ENCODE measurements at places on chromosomes 2 and 18. TPM values are rescaled to one million over a fixed set of nuclear protein-coding genes. Genes with fewer than 3 reads are reported as not detected.

CPS1 gene
- total RNA-seq = 1.3 TPM

PIEZO2 gene
- not detected for total RNA-seq

EPHA4 gene
- total RNA-seq = 13.8 TPM

TMEM169 gene
- total RNA-seq = 1.5 TPM

CTNNA2 gene
- not detected for total RNA-seq

TUBB8B gene
- 0.22 TPM for total RNA-seq

EMILIN1 gene
- 0.93 TPM for total RNA-seq

FAM210A gene
- total RNA-seq = 58.8 TPM

C2orf66 gene
- total RNA-seq = 0.43 TPM

- ATAC-seq = no peak
Measured at GRCh38 chr18:8537400-8537799, 71.8 kb upstream of the RAB12 start.

DNA sequence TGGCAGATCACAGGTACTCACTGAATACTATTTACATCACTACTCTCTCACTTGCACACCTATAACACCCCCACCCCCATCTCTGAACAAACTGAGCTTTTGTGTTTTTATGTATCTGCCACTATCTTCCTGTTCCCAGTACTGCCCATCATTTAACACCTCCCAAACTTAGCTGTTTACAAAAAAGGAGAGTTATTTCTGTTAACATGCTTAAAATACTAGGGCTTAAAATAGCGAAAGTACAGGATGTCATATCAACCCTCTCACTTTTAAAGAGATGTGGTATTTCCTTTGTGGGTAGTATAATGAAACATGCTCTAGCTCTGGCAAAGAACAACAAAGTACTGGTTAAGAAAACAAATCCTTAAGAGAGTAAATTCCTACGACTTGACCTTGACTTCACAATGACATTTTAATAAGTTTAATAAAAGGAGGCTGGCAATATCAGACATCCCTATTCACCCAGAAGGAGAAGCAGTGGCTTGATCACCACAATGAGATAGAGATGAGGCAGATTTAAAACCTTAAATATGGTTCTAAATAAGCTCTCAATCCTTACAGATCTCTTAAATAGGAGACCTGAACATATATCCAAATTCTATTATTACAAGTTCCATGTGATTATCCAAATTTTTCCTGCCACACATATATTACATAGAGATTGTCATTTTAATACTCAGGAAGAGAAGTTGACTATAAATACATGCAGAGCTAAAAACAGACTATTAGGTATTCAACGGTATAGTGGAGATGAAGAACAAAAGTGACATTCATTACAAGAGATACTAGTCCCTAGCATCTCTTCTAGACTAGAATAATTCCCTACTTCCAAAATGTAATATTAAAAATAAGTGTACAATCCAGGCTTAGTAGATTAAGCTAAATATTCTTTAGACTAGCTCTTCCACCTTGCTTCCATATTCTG is 36.9 kb downstream of the TRAK2 start:
- peak; percentile 88 for ATAC-seq

- ATAC-seq = no peak
Measured at GRCh38 chr2:217861334-217861877, 141.4 kb downstream of the TNS1 start.

DNA sequence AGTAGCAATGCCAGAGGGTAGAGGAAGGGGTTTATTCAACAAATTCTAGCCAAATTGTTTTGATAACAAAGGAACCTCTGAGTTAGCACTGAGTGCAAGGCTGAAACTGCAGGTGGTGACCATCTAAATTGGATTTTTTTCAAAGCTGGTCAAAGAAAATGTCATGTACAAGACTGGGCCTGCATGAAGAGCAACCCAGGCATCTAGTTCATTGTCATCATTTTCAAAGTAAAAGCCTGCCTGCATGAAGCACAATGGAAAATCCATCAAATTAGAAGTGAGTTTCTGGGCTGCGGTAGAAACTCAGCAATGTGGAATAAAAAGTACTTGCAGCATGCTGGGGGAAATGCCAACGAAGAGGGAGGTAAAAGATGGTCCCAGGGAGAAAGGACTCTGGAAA is 80.8 kb upstream of the PPP1CB start:
- no peak for ATAC-seq

GRCh38 chr2:149597668-149598326 is 10.2 kb upstream of the MMADHC start:
- peak; percentile 99 for ATAC-seq

DNA sequence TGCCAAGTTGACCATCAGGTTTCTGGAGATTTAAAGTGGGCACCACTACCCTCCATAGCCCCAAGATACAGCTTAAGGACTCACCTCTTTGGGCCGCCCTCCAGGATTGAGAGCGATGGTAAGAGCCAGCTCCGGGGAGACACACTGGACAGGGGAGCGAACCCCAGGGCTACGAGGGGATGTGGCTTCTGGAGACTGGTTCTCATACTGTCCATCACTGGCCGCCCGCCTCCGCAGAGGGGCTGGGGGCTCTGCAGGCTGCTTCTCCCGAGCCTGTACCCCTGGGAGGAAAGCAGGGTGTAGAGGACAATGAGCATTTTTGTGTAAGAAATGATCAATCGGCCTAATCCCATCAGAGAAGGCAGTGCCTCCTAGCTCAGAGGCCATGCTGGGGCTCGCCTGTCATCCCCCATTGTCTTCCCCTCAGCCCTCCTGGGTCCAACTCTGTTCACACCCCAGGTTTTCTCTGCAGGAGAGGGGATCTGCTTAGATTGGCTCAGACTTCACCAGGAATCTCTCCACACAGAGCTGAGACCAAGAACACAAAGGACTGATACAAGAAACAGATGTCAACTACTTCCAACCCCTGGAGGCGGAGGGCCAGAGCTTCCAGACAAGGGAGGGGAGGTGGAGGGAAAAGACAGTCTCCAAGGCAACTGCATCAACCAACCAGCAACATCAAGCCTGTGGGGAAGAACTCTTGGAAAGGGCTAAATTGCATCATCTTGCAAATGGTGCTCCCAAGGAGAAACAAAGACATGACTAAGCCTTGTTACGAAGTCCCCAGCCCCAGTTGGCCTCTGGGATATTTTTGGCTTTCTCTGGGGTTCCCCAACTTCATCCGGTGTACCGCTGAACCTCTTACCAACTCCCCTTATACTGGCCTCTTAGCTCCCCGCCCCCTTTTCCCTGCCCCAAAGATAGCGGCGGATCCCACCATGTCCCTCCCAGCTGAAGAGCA is 166.6 kb downstream of the TNS1 start:
- ATAC-seq = no peak

DNA sequence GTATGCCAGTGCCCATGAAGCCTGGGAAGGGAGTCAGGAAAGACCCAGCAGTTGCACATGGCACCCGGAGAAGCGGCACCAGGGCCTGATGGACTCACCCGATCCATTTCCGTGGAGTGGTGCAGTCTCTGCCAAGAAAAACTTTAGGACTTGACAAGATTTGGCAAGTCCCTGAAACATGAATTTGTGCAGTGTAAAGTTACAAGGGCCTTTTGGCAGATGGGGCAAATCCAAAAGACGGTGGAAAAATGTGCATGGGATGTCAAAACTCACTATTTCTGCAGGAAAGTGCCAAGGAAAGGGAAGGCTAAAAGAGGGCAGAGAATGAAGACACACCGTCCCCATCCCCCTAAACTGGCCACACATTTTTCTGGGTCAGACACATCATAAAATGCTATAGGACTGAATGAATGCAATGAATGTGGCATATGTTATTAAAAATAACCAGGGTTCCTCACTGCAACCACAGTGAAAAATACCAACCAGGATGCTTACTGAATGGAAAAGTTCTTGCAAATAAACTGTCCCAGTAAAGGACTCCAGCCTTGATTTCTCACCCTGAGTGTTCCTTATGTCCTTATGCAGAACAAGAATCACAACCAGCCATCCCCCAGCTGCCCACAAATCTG is 173.5 kb upstream of the SIX2 start:
- no peak for ATAC-seq

DNA sequence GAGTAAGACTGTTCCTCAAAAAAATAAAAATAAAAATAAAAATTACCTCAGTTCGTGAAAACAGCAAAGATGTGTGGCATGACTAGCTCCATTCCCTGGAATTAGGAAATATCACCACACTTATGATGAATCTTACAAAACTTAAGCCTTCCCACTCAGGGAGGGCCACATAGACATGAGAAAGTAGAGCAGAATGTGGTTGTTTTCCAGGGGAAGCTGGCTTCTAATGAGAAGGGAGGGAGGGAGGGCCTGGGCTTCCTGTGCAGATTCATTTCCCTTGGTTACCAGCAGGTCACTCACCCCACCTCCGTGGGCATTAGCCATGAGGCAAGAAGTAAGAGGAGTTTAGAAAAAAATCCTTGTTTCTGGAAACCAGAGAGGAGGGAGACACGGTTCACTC is 95.9 kb upstream of the RMDN2 start:
- ATAC-seq = peak; percentile 13

GRCh38 chr2:98726205-98726604 is 4.7 kb downstream of the MGAT4A start:
- no peak for ATAC-seq

GRCh38 chr2:234451852-234452625 is 44.8 kb downstream of the ARL4C start:
- peak; percentile 22 for ATAC-seq

GRCh38 chr2:144937910-144938709 is 418.2 kb upstream of the ZEB2 start:
- no peak for ATAC-seq

DNA sequence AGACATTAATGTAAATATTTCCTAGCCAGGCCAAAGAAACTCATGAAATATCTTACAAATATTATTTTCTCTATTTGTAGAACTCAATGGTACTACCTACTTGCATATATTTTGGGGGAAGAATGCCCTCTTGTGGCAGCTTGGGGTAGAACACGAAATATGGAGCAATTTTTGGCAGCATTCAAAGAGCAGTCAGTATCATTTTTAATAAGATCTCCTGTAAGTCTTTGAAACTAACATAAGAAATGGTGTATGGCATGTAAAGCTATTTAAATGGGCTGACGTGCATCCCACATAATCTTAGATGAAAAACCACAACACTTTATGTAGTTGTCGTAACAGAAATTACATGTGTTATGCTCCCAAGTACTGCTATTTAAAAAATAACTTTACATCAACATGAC is 62.3 kb upstream of the CCDC195 start:
- peak; percentile 47 for ATAC-seq

DNA sequence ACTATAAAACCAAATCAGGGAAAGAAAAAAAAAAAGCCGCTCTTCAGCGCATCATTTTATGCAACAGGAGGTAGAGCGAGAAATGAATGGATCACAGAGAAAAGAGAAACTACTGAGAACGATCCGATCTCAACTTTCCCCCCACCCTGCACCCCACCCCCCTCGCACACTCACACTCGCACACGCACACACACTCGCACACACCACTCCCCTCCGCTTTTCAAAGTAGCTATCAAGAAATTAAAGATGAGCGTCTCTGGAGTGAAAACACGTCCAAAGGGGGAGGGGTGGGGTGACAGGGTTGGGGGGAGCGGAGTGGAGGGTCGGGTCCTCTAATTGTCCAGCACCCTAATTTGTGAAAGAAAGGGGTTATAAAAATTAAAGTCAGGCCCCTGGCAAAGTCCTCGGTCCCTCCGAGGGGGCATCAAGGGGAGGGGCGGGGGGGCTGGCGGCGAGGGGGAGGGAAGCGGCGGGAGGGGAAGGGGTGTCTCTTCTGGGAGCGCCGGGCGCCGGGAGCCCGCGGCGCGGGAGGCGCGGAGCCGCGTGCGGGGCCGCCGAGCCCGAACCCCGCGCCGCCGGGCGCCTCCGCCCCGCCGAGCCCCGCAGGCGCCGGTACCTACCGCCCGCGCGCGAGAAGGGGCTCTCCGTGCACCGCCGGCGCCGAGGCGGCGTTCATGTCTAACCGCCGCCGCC is 428 bp downstream of the TCF4 start:
- ATAC-seq = no peak

DNA sequence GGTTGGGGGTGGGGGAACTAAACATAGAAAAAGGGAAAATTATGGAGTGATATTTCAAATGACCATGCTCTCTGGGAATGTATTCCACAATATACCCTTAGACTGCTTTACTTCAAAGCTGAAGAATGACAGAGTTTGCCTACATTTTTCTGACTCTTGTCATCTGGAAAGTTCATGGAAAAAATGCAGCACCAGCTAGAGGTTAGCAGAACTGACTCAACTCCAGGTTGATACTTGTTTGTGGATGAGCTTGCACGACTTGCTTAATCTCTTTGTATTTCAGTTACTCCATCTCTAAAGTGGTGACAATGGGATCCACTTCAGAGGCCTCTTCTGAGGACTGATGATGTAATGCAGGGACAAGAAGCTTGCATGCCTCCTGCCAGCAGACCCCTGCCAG is 824.0 kb upstream of the ID2 start:
- ATAC-seq = peak; percentile 37

- ATAC-seq = no peak
Measured at GRCh38 chr2:46384457-46384815, 87.2 kb downstream of the EPAS1 start.

DNA sequence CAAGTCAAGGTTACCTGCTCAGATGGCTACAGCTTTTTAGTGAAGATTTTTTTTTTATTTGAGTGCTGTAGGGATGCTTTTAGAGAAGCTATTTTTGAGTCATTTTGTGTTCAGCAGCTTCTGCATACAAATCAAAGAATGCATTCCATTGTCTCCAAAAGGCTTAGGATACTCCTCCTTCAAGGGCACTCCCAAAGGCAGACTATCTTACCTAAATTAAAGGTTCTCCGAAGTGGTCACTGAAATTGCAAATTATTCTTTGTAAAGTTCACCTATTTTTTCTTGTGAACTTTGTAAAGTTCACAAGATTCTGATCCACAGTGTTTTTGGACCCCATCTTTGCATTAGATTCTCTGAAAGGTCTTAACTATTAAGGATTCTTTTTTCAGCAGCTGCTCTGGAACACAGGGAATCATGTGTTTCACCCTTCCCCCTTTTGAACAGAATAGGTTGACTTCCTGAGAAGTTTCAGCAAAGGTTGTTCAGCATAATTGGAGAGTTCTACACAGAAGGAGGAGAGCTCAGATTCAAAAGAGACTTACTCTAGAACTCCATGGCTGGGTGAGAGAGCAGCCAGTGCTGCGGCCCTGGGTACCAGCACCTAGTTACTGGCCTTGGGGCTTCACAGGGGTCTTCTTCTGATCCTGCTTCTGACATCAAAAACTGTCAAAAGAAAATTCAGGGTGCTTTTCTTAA is 14.5 kb downstream of the CLIP4 start:
- peak; percentile 44 for ATAC-seq

- peak; percentile 13 for ATAC-seq
Measured at GRCh38 chr2:234444893-234445292, 52.0 kb downstream of the ARL4C start.

DNA sequence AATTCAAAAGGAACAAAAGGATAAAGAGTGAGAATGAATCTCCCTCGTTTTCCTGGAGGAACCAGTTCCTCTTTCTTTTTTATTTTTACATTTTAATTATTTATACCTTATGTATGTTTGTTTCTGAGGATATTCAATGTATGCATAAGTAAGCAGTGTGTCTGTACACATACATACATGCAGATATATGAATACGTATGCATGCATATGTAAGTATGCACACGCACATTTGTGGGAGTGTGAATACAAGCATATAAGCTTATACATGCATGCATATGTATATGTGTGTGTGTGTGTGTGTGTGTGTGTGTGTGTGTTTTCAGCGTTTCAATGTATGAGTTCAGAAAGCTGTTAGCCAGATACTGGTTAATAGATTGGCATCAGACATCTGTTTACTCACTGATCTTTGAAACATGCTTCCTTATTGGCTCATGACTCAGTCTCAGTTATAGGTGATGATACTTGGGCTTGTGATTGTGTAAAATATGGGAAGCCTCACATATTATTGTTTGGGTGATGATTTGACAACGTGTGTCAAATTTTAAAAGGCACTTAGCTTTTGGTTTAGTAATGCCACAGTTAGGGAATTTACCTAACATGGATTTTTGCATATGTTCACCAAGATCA is 279.7 kb upstream of the TRIB2 start:
- no peak for ATAC-seq

Measured in activated T-helper 17 cell treated with anti-CD3 and anti-CD28 coated beads, Interleukin-2, amount 50 U/mL, for 72 hours (primary cell).